ENCODE measurements at places on chromosomes 1 and 21.

- DNase-seq = no peak
Observed at GRCh38 chr1:232335261-232335660, 294.7 kb downstream of the SIPA1L2 start.

- DNase-seq = no peak
Observed at GRCh38 chr1:107449326-107449725, 308.5 kb downstream of the NTNG1 start.

GRCh38 chr21:41228492-41228891 lies 60.5 kb downstream of the BACE2 start:
- DNase-seq = no peak

GRCh38 chr1:41239988-41240610 lies 2.0 kb downstream of the SCMH1 start:
- DNase-seq = no peak

DNA sequence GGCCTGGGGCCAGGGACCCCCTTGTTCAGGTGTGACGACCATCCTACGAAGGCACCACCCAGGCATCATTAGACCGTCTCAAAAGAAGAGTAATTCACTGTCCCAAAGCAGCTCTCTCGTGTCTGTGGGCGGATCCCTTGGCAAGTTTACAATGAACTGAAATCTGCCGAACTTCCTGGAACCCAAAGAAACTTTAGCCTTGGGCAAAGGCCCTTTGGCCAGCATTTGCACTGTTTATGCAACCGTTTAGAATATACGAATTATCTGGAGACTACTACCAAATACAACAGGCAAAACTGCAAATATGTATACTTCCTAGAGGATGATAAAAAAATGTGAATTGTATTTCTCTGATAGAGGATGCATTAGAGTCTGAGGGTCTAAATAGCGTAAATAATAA lies 1.4 kb upstream of the SOD1 start:
- DNase-seq = no peak

GRCh38 chr1:23619299-23620188 lies 60.2 kb upstream of the ID3 start:
- DNase-seq = peak; percentile 70

GRCh38 chr21:41361053-41361785 lies 608 bp upstream of the MX2 start:
- no peak for DNase-seq

GRCh38 chr1:93056214-93056613 lies 22.9 kb upstream of the MTF2 start:
- DNase-seq = peak; percentile 46

DNA sequence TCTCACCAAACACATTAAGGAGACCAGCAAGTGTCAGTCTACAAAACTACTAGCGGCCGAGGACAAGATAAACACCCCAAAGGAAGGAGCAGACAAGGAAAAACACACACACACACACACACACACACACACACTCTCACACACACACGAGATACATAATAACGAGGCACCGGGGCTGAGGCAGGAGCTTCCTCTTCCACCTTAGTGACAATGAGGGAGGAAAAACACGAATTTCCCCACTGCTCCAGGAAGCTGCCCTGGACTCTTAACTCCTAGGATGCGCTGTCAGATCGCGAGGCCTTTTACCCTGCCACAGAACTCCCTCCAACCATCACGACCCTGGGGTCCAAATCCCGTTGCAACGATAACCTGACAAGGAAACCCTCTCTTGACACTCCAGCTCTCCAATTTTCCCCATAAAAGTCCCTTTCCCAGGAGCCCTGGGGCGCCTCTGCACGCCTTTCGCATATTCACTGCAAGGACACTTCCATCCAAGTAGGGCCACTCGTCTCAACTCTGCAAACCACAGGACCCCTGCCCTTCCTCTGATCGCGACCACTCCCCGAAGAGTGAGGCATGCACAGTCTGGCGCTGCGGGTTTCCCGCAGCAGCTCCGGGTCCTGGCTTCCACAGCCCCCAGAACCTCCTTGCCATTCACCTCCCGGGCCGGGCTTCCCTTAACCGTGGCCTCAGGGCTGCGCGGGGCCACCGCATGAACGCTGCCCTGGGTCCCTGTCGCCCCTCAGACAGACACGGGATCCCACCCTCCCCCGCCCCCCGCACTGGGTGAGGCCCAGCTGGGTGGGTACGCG lies 581 bp downstream of the ETV3 start:
- no peak for DNase-seq

- DNase-seq = peak; percentile 23
Observed at GRCh38 chr1:85884372-85885035, 176.3 kb upstream of the ZNHIT6 start.

GRCh38 chr21:30719401-30719800 lies 824 bp upstream of the KRTAP21-3 start:
- peak; percentile 57 for DNase-seq

GRCh38 chr1:62100442-62100841 lies 94.2 kb upstream of the L1TD1 start:
- DNase-seq = no peak

DNA sequence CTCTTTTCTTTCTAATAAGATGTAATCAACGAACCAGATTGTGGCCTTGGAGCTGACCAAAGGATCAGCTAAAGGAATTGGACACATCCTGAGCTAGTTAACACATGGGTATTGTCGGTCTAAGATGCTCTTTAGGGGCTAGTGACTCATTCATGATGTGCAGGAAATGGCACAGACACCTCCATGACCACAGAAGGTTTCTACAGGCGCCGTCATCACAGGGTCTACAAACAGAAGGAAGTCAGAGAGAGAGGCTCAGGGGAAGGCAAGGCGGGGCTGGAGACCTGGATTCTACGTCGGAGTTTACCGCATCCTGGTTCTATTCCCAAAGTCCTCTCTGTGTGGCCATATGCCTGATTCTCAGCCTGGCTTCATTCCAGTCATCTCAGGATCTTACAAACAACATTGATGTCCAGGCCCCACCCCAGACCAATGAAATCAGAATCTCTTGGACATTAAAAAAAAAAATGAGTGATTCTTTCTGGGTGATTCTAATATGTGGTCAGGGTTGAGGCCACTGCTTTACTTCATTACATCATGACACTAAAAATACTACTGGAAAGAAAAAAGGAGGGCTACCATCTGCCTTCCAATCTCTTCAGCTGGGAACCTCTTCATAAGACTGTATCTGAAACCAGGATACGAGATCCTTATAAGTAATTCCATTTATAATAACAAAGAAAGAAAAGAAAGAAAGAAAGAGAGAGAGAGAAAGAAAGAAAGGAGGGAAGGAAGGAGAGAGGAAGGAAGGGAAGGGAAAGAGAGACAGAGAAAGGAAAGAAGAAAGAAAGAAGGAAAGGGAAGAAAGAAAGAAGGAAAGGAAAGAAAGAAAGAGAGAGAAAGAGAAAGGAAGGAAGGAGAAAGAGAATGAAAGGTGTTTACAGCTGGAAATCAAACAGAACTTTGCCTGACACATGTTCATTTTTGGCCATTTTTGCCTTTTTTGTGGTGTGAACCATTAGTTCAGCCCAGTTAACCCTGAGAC lies 11.6 kb upstream of the KCNJ15 start:
- peak; percentile 51 for DNase-seq

DNA sequence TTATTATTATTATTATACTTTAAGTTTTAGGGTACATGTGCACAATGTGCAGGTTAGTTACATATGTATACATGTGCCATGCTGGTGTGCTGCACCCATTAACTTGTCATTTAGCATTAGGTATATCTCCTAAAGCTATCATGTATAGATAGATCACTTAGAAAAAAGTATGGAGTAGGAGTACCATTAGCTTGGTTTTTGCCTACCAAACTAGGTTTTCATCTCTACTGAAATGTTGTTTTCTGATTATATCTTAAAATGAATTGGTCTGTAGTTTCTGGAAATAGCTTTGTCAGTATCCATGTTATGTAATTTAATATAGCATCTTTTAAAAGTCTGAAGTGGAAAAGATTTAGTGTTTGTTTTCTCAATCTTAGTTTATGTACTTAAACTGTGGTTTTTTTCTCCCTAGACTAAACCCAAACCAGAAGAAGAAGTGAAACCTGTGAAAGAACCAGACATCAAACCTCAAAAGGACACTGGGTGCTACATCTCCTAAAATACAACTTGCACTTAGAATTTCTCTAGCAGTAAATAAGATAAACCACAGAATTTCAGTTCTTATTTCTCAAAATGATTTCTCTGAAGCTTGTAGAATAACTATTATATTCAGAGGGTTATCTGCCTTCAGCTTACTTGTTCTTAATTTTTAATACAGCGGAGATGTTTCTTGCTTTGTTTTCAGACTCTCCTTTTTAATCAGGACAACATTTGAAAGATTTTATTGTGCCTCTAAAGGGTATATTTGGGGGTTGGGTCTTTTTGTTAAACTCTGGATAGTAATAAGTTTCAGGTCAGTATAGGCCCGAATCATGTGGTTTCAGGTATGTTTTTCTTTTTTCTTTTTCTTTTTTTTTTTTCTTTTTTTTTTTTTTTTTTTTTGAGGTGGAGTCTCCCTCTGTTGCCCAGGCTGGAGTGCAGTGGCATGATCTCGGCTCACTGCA lies 4.5 kb upstream of the FAM177B start:
- no peak for DNase-seq

GRCh38 chr1:247350587-247350986 lies 18.9 kb upstream of the ZNF496 start:
- DNase-seq = no peak

DNA sequence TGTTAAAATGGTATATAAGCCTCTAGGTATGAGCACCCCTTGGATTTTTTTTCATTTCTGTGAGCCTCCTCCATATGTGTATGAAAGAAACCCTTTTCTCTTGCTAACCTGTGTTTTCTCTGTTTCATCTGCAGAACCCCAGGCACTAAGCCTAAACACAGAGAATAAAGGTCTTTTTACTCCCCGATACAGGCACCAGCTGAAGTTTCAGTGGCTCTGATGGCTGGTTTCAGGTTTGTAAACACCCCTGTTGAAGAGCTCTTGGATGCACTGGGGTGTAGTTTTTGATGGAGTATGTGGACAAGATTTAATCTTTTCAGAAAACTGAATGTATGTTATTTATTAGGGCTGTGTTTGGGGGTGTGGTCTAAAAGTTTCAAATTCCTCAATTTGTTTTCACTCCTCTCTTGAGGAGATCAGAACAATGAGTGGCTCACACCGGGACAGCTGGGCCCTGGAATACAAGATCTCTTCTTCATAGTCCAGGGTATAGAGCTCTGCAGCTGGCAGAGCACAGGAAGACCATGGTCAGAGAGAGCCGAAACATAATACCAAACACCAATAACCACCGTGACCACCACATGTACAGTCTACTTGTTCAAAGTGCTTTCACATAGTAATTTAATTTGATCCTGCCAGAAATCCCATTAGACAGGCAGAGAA lies 50.2 kb upstream of the VTCN1 start:
- DNase-seq = no peak

GRCh38 chr1:227911376-227911775 lies 36.4 kb downstream of the WNT9A start:
- no peak for DNase-seq

GRCh38 chr1:29500041-29500440 lies 263.7 kb downstream of the PTPRU start:
- no peak for DNase-seq

DNA sequence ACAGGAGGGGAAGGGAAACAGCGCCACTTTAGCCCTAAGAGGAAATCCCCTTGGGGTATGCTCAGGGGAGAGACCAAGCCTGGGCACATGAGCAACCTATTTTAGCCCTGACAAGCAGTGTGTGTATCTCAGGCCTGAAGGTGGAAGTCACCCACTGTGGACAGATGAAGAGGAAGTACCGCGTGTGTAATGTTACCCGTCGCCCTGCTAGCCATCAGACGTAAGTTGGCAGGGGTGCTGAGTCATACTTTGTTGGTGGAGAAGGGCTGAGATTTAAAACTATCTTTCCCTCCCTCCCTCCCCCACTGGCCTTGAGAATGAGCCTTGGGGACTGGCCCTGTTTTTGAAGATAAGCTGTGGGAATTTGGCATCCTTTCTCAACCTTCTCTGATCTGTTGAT lies 11.2 kb downstream of the AGO1 start:
- peak; percentile 21 for DNase-seq

DNA sequence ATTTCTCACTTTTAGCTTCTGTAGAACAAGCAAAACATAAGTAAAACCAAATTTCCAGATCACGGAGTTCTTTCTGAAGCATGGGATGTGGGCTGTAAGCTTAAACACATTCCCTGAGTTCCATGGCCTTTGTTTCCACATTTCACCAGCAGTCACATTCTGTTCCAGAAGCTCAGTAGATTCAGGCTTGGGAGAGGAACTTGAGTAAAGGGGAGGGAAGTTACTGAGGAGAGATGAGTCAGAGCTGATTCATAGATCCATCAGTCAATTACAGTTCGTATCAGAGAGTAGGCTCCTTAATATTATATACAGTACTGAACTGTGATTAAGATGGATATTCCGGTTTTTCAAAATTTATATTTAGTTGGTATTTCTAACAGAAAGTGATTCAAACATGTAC lies 614.3 kb downstream of the NCAM2 start:
- peak; percentile 56 for DNase-seq

DNA sequence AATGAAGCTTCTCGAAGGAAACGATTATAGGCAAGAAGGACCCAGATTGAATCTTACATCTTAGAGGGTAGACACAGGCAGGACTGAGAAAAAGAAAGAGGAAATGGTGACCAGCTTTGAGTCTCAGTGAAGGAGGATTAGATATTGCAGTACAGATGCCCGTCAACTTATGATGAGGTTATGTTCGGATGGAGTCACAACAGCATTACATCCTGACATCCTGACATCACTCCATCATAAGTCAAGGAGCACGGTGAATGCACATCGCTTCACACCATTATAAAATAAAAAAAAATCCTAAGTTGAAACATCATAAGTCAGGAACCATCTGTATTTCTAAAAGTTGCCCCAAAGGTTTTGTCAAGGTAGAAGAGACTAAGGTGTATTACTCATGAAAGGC lies 312.3 kb upstream of the PLXNA2 start:
- DNase-seq = no peak

DNA sequence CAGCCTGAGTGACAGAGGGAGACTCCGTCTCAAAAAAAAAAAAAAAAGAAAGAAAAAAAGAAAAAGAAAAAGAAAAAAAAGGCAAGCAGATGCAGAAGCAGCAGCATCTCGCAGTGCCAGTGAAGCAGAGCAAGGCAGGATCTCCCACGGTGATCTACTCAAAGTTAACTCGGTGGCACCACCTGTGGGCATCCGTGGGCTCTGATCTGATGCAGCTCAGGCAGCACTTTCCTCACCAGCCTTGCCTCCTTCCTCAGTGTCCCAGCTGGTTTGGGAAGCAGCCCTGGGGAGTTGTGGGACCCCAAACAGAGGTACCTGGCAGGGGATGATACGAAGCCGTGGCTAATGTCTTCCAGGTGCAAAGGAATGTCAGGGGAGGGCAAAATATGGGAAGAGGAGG lies 104.3 kb upstream of the KRTAP19-8 start:
- peak; percentile 29 for DNase-seq

GRCh38 chr21:14691914-14692313 lies 145.8 kb upstream of the SAMSN1 start:
- no peak for DNase-seq

- DNase-seq = peak; percentile 90
Observed at GRCh38 chr1:40338745-40339419, 21.8 kb upstream of the COL9A2 start.

DNA sequence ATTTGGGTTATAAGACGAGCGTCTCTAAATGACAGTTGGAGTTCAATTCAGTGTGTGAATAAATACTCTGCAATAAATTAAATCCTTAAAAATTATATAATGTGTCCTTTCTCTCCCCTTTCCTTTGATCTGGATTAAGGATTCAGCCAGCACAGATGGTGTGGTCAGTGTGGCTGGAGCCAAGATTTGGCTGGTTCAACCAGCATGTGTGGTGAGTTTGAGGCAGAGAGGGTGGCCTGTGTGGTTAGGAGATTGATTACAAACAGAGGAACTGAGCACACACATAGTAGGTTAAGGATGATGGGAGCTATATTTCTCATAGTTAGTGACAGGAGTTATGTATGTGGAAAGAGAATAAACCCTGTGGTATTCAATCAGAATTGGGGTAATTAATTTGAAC lies 14.2 kb upstream of the AMIGO1 start:
- DNase-seq = no peak

Measured in urothelium cell line (cell line).